ENCODE measurements at places on chromosomes 12 and 14.

DNA sequence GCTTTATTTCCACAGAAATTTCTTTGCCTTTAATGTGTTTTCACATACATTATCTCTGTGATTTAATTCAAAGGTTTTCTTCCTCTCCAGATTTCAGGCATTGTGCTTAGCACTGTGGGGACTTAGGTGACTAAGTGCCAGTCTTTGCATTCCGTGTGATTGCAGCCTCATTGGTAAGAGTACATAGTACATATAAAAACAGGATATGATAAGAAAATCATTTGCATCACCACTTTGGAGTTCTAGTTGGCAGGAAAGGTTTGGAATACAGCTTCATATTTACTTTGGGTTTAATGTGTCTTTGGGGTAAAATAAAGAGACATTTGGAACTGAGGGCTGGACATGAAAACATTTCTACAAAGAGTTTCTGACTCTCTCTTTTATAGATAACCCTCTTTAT is 37.8 kb upstream of the C12orf75 start:
- no peak for DNase-seq

- no peak for DNase-seq
Measured at GRCh38 chr12:67286257-67286656, 17.1 kb downstream of the CAND1 start.

DNA sequence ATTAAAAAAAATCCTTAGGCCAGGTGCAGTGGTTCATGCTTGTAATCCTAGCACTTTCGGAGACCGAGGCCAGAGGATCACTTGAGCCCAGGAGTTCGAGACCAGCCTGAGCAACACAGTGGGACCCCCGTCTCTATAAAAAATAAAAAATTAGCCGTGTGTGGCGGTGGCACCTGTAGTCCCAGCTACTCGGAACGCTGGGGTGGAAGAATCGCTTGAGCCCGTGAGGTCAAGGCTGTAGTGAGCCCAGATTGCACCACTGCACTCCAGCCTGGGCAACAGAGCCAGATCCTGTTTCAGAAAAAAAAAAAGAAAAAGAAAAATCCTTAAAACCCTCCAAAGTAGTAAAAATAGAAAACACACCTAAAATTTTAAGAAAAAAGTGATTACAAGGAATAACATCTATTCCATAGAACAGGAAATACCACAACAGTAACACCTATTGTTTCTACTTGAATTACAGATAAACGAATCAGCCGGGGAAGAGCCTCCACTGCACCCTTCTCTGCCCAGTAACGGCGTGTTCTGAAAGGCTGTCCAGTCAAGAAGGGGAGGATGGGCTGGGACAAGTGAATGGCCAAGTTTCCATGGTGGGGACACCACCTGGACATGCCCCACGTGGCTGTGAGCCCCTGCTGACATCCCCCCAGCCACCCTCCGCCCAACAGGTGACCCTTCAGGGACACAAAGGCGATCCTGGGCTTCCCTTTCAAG is 17.8 kb downstream of the POLE start:
- DNase-seq: no peak

DNA sequence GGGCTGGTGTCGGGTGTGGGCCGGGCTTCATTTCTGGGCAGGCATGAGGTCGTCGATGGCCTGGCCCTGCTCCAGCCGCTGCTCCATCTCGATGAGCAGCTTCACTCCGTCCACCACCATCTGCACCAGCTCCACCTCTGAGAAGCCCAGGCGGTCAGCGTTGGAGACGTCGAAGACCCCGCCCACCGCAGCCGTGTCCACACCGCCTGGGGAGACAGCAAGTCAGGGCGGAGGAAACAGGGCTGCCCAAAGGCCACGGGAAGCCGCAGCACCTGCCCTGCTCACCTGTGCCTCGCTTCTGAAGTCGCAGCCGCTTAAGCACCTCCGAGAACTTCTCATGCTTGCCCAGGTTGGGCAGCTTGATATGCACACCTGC is 2.8 kb downstream of the CKB start:
- DNase-seq: no peak

- no peak for DNase-seq
Measured at GRCh38 chr12:75951399-75952278, 79.9 kb downstream of the PHLDA1 start.

DNA sequence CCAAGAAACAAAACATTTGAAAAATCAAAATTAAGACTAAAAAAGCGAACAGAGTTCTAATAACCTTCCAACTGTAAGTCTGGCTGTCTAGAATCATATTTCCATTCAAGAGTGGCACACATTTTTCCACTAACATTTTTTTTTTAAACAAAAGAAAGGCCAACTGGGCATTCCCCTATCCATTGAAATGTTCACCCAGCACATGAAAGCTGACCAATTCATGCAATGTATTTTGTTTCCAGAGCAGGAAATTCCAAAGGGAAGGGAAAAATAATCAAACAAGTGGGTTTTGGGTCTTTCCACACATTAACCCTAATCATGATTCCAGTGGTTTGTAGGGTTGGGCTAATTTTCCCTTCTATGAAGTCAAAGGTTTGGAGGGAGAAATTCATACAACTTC is 206.5 kb downstream of the CALM1 start:
- no peak for DNase-seq

- no peak for DNase-seq
Measured at GRCh38 chr12:1421091-1421846, 173.1 kb downstream of the FBXL14 start.

DNA sequence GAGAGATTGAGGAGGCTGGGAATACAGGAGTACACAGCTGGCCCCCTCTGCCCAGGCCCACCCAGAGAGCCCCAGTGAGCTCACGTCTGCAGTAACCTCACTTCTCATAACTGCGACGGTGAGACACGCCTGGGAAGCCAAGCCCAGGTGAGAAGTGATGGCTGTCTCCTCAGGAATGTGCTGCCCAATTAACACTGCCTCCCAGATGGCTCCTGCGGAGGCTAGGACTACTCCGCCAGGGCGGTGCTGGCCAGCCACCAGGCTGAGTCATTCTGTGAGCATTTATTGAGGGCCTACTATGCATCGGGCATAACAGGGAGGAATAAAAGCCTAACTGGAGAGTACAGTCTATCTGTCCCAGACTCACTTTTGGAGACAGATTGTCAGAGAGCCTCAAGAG is 9.3 kb upstream of the TMEM106C start:
- no peak for DNase-seq

GRCh38 chr14:51129130-51129529 is 34.2 kb upstream of the TRIM9 start:
- DNase-seq: no peak

GRCh38 chr14:68486033-68486732 is 306.7 kb downstream of the ZFP36L1 start:
- DNase-seq: no peak

DNA sequence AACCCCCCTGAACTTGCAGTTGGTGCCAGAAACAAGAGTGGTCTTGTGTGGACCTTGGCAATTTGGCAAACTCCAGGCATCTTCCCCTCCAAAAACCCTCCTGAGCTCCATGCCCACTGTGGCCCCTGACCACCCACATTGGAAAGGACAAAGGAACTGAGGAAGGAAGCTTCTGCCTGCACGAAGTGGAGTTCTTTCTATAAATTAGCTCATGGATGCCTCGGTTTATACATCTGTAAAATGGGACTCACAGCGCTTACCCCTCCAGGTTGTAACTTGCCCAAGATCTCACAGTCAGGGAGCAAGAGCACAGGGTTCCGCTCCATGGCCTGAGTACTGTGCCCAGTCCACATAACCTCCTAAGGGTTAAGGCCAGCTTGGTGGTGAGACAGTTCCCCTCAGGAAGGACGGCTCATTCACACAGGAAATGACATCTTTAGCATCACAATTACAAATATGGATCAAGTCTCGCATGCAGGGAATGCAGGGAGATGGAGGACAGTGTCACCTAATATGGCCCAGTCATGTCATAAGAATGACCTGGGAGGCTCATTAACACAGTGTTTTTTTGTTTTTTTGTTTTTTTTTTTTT is 66.6 kb downstream of the CLMN start:
- no peak for DNase-seq

DNA sequence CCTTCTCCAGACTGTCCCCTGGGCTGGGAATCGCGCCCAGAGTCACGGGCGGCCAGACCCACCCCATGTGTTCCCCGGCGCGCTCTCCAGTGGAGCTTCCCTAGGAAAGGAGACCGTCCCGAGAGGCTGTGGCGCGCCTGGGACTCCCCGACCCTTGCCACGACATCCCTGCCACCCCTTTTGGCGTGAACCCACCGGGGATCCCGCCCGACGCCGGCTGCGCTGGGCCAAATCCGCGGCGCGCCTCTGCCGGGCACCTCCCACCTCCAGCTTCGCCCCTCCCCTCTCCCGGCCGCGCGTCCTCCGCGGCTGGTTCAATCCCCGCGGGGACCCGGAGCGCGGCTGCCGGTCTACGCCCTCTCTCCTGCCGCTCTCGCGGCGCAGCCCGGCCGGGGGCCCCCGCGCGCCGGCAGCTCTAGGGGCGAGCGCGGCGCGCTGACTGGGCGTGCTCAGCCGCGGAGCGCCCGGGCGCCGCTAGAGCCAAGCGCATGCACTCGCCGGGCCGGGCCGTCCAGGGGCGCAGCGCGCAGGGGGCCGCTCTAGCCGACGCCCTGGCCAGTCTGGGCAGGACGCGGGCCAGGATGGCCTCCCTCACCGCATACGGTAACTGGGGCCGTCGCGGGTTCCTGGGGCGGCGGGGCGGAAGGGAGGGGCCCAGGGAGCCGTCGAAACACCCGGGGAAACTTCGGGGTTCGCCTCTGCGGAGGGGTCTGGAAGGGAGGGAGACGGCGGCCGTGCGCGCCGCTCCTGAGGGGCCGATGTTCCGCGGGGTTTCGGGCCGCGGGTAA is 77.4 kb upstream of the ANO4 start:
- no peak for DNase-seq

GRCh38 chr14:99605299-99605961 is 1.4 kb upstream of the CCDC85C start:
- DNase-seq: peak; percentile 29

DNA sequence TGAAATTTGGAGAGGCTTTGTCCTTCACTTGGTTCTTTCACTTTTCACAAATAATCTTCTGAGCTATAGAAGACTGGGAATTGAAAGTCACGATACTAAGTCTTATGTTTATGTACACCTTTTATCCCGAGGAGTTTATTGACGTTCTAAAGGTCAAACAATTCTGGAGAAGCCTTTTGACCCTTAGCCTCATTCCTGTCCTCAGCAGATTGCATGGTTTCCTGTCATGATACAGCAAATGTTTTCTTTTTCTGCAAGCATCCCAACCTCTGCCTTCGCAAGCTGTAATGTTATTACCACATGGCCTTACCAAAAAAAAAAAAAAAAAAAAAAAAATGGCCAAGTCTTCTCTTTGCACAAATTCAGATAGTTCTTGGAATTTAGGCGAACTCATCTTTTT is 411.7 kb upstream of the FLRT2 start:
- DNase-seq: no peak

DNA sequence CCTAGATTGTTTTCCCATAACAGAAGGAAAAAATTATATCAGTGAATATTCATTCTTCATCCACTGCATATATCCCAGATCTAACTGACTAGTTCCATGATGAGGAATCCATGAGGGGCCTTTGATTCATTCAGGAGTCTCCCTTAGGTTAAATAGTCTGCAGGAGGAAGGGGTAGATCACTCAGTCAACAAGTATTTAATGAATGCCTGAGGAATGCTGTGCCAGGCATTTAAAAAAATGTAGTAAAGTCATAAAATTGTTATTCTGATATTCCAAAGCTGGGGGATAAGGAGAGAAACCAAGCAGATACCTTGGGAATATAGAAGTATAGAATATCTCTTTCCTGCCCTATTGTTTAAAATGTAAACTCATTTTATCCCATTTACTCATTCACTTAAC is 216.2 kb upstream of the CAND1 start:
- no peak for DNase-seq

- DNase-seq: no peak
Measured at GRCh38 chr12:51349026-51349425, 2.5 kb upstream of the CELA1 start.

GRCh38 chr14:59739794-59740193 is 130.8 kb downstream of the RTN1 start:
- DNase-seq: no peak

DNA sequence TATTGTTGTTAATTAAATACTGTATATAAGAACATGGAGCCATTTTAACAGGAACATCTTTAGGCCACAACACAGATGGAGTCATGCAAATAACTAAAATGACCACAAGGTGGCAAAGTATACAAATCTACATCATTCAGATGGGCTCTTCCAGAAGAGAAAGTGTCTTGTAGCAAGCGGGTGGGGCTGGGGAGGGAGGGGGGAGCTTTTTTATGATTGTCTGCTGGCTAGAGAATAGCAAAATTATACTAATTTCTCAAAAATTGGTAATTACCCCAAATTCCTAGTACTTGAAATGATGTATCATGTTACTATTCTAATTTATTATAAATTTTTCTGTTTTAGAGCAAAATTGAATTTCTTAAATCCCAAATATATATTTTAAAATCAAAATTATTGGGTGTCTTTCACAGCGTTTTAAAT is 378.7 kb downstream of the PRKD1 start:
- DNase-seq: peak; percentile 12

DNA sequence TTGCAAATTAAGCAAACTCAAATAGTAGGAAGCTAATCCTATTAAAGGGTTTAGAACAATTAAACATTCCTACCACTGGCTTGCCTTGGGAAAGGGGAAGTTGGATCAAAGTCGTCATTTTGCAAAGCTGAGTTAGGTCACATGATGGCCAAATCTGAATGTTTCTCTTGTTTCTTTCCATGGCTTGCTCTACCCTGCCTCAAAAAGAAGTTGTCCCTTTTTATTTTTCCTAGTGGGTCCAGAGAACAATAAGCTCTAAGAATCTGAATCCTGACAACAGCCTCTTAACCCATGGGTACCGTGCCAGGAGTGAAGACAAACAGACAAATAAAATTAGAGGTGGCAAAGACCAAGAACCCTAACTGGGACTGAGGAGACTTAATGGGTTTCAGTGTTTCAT is 26.2 kb upstream of the NPFF start:
- DNase-seq: no peak

DNA sequence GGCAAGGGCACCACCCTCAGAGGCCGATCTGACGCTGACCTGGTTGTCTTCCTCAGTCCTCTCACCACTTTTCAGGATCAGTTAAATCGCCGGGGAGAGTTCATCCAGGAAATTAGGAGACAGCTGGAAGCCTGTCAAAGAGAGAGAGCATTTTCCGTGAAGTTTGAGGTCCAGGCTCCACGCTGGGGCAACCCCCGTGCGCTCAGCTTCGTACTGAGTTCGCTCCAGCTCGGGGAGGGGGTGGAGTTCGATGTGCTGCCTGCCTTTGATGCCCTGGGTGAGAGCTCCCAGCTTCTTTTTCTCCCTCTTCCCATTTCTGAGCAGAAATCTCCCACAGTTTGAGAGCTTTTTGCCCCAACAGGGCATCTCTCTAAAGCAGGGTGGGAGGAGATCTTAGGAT is 1.8 kb downstream of the OAS1 start:
- no peak for DNase-seq

DNA sequence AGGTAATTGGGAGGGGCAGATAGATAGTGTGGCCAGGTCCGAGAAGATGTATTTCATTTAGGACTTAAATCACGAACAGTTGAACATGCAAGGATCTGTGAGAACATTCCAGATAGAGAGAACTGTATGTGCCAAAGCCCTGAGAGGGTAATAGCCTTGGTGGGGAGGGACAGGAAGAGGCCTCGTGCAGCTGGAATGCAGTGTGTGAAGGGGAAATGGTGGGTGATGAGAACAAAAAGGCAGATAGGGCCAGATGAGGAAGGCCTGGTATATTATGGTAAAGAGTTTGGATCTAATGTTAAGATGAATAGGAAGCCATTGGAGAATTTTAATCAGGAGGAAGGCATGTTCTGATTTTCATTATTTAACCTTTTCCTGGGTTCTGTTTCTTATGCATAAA is 136.3 kb downstream of the TPH2 start:
- no peak for DNase-seq
